Left renal cortex interstitium (tissue), 4 donors: ENCODE measurements at places on chromosomes 2 and 18. TPM values are rescaled to one million over a fixed set of nuclear protein-coding genes. Genes with fewer than 3 reads are reported as not detected.
A peak's percentile ranks its signal among the peaks of the same experiment; 100 is the strongest.

The FSHR gene
- not detected for polyA plus RNA-seq

- no peak for DNase-seq
Observed at GRCh38 chr2:156156580-156156979, 175.9 kb downstream of the NR4A2 start.

GRCh38 chr18:10751653-10752052, 225.8 kb downstream of the NAPG start:
- DNase-seq: no peak

GRCh38 chr18:45248240-45248903, 366.9 kb upstream of the SLC14A2 start:
- no peak for DNase-seq

DNA sequence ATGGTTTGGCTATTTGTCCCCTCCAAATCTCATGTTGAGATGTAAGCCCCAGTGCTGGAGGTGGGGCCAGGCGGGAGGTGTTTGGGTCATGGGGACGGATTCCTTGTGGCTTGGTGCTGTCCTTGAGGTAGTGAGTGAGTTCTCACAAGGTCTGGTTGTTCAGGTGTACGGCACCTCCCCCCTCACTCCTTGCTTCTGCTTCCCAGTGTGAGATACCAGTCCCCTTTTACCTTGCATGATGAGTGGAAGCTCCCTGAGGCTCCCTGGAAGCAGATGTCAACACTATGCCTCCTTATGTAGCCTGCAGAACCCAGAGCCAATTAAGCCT, 232.6 kb downstream of the LDLRAD4 start:
- no peak for DNase-seq

GRCh38 chr18:46372670-46373069, 268.5 kb downstream of the HAUS1 start:
- DNase-seq: no peak

- no peak for DNase-seq
Observed at GRCh38 chr2:190169221-190170072, 106.9 kb upstream of the MSTN start.

DNA sequence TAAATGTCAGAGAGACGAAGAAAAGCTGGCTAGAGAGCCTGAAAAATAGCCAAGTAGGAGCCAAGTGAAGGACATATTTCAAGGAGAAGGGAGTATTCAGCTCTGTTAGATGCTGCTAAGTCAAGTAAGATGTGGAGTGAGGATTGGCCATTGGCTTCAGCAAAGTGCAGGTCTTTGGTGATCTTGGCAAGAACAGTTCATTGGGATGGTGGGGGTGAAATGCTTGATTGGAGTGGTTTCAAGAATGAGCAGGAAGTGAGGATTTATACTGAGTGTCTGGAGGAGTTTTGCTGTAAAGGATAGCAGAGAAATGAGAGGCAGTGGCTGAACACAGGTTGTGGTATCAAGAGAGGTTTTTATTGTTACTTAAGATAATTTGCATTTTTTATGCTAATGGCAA, 139.7 kb downstream of the PRPF40A start:
- DNase-seq: peak; percentile 20

- DNase-seq: no peak
Observed at GRCh38 chr18:25137197-25137472, 214.8 kb downstream of the ZNF521 start.

DNA sequence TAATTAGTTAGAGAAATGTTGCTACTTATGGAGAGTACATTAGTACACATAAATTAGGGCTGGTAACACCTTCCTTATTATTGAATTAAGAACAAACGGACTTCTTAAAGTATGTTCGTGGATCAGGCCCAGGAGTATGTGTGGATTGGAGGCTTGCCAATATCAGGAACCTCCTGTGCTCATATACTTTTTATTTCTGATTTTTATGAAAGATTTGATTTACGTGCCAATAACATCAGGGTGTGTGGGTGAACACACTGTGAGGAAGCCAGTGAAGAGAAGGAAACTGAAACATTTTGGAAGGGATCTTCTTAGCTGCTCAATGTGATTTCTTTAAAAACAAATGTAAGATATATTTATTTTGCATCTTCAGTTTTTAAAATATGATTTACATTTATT, 113.0 kb downstream of the EFEMP1 start:
- no peak for DNase-seq
